ENCODE measurements at places on chromosomes 1 and 21. TPM values are rescaled to one million over a fixed set of nuclear protein-coding genes. Genes with fewer than 3 reads are reported as not detected.
A peak's percentile ranks its signal among the peaks of the same experiment; 100 is the strongest.

The FAM131C gene
- total RNA-seq, result 10.9 TPM

DNA sequence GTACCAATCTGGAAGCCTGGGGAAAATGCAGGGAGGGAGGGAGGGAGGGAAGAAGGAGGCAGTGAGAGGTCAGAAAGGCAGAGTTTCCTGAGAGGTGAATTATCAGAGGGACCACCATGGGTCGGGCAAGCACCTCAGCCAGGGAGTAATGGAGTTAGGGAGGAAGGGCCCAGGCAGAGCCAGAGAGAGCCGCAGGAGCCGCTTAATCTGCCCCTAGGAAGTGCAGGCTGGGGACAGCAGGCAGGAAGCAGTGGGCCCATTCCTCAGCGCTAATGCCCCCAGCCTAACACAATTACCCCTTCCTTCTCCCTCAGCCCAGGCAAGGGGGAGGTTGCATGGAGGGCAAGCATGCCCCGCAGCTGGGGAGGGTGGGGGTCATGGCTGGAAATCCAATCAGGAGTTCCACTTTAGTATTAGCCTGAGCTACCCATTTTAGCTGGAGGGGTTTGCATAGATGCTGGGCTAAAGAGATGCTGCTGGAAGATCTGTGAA, 109.0 kb downstream of the TMEM53 start:
- DNase-seq, result no peak

- no peak for DNase-seq
Measured at GRCh38 chr1:30822006-30822405, 64.4 kb upstream of the LAPTM5 start.

GRCh38 chr21:37231249-37231645, 35.9 kb downstream of the VPS26C start:
- no peak for DNase-seq

DNA sequence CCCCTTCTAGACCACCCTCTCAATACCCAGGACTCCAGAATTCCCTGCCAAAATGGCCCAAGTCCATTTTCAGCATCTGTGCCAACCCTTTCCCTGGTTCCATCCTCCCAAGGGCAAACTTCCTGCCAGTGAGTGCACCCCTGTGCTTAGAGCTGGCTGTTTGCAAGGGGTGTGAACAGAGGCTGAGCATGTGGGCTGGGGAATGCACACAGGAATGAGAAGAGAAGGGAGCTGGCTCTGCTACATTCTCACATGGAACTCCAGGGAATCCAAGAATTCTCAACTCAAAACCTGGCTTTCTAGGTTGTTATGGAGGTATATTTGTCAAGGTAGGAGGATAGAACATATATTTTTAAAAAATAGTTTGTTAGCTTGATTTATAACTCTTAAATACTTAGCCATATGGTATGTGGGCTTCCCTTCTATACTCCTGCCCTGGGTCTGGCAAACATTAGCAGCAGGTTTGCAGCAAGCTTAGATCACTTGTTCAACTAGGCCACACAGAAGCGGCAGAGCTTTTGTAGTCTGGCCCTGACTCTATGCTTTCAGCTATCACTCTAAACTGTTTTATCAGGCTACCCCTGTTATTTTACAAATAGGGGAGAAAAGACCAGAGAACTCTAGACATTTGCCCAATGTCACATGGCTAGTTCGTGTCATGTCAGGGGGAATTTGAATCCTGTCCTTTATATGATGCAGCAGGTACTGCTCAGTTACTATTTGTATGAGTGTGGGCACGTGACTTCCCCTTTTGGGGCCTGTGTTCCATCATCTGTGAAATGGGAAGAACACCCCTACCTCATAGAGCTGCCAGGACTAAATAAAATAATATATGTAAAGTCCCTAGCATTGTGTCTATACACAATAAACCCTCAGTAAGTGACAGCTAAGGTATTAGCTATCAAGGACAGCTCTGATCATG, 8.1 kb upstream of the STMN1 start:
- DNase-seq, result peak; percentile 41

- no peak for DNase-seq
Measured at GRCh38 chr1:55420026-55420425, 204.9 kb upstream of the USP24 start.

- DNase-seq, result peak; percentile 85
Measured at GRCh38 chr1:170309389-170310013, 163.7 kb downstream of the NTMT2 start.

DNA sequence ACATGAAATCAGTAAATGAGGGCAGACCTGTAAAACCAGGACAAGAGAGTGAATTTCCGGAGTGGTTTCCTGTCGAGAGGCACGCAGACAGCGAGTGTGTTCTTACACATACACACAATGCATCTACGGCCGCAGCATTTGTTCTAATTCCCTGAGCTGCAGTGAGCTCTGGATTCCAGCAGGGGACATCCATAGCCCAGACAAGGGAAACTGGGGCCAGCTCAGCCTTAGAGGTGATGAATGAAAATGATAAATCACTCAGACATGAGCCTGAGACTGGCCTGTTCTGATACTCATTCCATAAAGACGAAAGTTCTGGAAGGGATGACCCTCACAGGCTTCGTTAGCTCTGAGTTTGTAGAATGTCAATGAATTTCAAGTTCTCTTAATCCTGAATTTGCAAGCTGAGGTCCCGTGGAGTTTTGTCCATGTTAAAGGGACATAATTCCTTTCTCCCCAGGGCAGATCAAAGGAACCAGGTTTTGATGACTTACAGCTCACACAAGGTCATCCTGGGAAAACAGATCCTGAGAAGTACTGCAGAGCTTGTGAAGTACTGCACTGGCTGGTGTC, 207.9 kb upstream of the C1orf87 start:
- DNase-seq, result peak; percentile 88

DNA sequence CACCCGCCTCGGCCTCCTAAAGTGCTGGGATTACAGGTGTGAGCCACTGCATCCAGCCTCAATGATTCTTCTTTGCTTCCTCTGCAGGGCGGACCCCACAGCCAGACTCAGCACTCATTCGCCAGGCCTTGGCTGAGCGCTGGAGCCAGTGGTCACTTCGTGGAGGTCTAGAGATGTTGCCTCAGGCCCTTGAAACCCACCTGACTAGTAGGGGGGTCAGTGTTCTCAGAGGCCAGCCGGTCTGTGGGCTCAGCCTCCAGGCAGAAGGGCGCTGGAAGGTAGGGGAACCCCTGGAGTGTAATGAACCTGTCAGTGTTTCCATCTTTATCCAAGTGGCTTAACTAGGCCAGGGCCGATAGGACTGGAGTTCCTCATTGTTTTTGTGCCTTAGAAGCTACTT, 2.7 kb downstream of the PPOX start:
- DNase-seq, result no peak

GRCh38 chr1:159916242-159917051, 8.9 kb downstream of the TAGLN2 start:
- no peak for DNase-seq

DNA sequence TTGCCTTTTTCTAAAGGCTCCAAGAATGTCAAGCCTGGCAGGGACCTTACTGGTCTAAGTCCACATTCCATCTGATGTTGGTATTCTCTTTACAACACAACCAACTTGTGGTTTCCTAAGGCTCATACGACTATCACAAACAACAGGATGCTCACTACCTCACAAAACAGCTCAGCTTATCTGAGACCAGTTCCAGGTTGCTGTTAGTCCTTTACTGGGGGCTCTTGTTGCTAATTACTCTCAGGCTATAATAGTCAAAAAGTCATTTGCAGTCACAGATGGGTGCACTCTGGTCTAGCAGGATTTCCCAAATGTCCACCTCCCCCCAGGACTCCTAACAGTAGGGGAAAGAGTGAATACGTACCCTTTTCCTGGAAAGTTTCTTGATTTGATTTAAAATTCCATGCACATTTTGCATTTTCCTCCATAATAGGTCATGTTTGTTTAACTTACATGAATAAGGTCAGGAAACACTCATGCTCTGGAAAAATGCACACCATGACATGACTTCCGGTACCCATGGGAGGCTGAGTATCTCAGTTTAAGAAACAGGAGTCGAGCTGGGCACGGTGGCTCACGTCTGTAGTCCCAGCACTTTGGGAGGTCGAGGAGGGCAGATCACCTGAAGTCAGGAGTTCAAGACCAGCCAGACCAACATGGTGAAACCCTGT, 16.0 kb downstream of the LCK start:
- no peak for DNase-seq

GRCh38 chr21:38388203-38388602, 110.1 kb downstream of the ERG start:
- DNase-seq, result peak; percentile 60

Data from cardiac muscle cell (in vitro differentiated cells and primary cell).